ENCODE measurements at places on chromosomes 1 and 21.
A peak's percentile ranks its signal among the peaks of the same experiment; 100 is the strongest.

DNA sequence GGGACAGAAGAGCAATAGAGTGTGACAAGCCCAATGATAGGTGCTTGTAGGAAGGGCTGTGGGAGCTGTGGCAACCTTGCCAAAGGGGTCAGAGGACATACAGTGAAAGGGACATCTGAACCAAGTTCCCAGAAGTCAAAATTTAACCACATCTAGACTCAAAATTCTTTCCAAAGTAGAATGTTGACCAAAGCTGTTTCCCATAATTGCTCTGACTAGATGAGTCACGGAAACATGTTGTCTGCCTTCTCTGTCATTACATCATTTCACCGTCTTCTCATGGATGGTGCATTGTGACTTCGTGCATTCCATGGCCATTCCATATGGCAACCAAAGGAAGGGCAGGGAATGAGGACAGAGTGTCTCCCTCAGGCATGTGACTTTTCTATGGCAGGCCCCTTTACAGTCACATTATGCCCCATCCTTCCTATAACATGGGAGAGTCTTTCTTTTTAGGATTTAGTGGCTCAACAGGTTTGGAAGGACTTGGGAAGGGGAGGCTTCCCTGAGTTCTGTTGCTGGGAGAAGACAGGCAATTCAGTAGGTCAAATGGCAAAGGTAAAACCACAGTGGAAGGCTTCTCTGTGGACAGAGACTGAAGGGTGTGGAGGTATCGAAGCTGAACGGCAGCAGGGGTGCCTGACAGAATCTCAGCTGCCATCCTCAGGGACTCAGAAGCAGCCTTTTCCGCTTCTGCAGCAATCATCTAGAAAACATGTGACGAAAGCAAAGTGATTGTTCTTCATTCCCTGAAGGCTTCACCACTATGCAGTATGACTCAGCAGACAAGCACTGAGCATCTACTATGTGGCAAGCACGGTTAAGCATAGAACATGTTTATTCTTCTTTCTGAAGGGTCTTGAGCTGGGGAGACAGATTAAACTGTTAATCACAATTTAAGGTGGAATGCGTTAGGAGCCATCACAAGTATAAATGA lies 24.7 kb downstream of the NPHS2 start:
- no peak for DNase-seq

DNA sequence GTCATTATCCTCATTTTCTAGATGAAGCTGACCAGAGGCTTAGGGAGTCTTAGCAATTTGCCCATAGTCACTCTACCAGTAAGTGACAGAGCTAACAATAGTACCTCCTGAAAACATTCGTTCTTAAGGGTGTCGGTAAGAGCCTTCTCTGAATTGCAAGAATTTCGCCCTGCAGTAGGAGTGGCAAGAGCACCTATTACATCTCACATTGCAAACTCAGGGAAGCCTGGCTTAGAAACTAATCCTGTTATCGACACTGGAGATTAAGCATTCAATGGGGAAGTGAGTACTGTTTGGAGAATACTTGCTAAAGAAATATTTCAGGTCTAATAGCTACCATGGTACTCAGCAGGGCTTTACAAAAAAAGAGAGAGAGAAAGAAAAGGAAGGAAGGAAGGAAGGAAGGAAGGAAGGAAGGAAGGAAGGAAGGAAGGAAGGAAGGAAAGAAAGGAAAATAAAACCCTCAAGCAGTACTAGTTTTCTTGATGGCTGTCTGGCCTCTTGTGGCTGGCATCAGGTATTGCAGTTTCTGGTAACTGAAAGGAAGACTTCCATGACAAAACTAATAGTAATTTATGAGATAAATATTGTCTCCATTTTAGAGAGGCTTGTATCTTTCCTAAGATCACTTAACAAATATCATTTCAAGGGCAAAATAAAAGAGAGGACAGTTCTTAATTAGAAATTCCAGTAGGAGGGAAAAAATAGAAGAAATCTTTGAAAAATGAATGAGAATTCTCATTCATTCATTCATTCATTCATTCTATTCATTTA lies 10.4 kb downstream of the C1orf226 start:
- DNase-seq = no peak

DNA sequence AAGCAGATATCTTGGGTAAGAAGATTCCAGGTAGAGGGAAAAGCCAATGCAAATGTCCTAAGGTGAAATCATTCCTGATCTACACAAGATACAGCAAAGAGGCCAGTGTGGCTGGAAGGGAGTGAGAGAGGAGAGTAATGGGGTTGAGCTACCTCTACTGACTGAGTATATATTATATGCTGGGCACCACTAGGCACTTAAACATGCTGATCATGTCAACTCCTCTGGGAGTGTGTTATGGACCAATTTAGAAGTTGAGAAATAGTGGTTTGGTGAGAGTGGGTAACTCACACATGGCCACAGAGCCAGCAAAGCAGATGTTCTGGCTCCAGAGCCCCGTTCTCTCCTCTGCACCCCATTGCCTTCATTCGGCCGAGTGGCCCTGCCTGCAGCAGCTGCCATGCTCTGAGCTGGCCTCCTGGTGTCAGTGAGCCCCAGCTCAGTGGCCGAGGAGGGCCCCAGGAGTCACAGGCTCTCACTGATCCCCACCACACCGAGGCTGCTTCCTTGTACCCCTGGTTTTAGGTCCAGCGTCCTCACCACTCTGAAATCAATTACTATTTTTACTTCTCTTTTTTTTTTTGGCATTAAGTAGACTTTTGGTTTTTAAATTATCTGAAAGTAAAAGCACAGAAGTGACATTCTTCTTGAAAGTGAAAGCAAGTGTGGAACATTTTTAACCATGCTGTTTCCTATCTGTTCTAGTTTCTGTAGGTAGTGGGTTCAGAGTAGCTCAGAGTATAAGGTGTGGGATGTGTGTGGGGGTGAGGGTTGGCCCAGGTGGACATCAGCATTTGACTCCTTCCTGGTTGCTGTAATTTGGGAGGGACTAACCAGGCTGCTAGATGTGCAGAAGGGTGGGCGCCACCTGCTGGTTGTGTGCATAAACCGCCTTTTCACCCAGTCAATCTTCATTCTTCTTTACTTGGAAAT lies 45.8 kb upstream of the CRNN start:
- peak; percentile 79 for DNase-seq

DNA sequence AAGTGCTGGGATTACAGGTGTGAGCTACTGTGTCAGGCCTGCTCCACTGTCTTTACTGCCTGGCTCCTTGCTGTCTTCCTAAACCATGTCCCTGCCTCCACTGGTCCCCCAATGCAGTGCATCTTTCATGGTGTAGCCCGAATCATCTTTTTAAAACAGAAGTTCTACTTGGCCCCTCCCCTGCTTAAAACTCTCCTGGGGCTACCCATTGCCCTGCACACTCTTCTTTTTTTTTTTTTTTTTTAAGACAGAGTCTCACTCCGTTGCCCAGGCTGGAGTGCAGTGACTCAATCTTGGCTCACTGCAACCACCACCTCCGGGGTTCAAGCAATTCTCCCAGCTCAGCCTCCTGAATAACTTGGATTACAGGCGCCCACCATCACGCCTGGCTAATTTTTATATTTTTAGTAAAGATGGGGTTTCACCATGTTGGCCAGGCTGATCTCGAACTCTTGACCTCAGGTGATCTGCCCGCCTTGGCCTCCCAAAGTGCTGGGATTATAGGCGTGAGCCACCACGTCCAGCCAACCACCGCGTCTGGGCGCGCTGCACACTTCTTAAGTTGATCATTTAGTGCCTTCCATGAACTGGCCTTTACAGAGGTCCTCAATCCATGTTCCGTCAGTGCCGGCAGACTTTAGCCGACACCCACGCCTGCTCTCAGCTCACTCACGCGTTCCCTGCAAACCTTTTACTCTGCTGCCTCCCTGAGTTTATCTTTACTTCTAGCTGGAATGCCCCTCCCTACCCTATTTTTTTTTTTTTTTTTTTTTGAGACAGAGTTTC lies 2.4 kb downstream of the FCN3 start:
- no peak for DNase-seq

GRCh38 chr21:34936883-34937563 lies 112.1 kb downstream of the RUNX1 start:
- no peak for DNase-seq

DNA sequence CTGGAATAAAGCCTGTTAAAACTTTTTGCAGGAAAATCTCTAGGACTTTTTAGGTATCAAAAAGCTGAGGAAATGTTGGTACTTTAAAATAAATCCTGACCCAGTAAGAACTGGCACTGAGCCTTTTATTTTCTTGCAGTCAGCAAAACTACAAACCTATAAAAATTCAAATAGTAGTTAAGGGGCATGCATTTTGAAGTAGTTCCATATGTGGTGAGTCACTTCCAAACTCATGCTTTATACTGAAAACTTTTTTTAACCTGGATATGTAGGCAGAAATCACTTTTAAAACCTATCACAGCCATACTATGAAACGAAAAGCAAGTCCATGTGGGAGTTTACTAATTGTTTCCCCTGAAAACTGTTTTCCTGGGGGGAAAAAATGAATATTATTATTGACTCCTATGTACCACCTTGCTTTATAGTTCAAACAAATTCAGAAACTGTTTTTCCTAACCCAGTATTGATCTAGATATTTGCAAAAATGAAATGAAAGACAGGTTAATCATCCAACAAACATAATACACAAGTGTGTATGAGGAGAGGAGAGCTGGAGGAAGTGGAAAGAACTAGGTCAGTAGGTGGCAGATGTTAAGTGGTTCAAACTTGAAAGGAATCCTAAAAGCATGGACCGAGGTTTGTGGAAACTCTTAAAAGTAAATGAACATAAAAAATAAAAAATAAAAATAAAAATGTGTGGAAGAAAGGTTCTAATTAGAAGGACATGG lies 30.5 kb downstream of the NRIP1 start:
- no peak for DNase-seq

DNA sequence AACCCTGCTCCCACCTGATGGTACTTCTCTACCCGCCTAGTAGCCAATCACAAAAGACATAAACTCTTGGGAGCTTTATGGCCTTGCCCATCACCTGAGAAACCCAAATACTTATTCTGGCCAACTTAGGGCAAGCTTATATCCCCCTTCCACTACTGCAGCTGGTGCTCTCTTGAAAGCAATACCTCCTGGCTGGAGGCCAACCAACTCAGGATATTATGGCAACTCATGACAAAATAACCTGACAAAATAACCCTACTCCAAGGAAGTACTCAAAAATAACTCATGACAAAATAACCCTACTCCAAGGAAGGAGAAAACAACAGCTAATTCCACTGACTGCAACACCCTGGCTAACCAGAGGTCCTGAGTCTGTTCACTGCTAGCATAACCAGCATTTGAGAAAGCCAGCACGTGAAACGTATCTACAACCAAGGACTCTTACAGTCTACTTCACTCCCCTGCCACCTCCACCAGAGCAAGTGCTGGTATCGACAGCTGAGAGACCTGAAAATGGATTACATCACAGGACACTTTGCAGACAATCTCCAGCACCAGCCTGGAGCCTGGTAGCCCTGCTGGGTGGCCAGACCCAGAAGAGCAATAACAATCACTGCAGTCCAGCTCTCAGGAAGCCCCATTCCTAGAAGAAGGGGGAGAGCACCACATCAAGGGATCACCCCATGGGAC lies 179.9 kb downstream of the COL24A1 start:
- DNase-seq = no peak

All from stimulated activated naive CD8-positive, alpha-beta T cell treated with anti-CD3 and anti-CD28 coated beads, Interleukin-15, amount 100 ng/mL, for 72 hours (primary cell).